ENCODE measurements at places on chromosomes 12 and 14. TPM values are rescaled to one million over a fixed set of nuclear protein-coding genes. Genes with fewer than 3 reads are reported as not detected.

DNA sequence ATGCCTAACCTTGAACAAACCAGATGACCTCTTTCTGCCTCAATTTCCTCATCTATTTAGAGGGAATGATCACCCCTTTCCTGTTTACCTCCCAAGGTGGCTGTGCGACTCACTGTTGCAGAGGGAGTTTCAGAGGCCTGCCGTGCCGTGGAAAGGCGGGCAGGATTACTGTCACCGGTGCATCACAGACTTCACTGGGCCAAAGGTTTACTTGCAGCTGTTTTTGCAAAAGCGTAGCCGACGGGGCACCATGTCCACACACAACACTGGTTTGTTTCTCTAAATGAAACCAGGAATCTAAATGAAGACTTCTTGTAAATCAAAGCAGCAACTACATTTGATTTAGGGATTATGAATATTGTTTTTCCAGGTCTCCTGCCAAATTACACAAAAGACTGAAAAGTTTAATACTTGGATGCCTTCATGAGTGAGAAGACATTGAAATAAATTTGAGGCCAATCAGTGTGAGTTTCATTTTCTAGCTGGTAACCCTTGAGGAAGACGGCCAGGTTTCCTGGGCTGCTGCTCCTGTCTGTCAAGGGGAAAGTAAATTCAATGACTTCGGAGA lies 696.1 kb upstream of the TMEM132C start:
- DNase-seq, result no peak

GRCh38 chr12:72277415-72277814 lies 5.2 kb downstream of the TRHDE start:
- no peak for DNase-seq

GRCh38 chr12:132640936-132641335 lies 22.4 kb downstream of the P2RX2 start:
- DNase-seq, result no peak

The NTS gene
- 0.80 TPM for polyA plus RNA-seq

The ERBB3 gene
- polyA plus RNA-seq, result 5.0 TPM

GRCh38 chr12:55112378-55112875 lies 13.8 kb upstream of the OR9K2 start:
- DNase-seq, result no peak

DNA sequence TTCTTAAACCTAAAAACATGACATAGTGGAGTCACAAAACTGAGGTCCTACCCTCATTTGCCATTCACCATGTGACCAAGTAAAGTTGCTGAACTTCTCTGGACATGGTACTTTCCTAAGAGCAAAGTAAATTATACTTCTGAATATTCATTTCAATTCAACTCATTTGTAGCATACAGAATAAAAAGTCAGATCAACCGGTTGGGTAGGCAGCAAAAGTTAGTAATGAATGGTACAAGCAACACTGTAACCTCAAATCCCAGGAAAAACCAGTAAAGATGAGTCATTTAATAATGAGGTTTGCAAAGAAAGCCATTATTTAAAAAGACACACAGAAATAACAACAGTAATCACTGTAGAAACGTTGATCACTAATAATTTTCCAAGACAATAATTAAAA lies 8.7 kb downstream of the POLE2 start:
- no peak for DNase-seq

The KCNJ8 gene
- 15.2 TPM for polyA plus RNA-seq

- DNase-seq, result no peak
These were observed 1.5 kb upstream of the CCDC63 start for GRCh38 chr12:110845339-110845682.

- no peak for DNase-seq
These were observed 17.3 kb upstream of the CCDC196 start for GRCh38 chr14:66468778-66469367.

The CATSPERB gene
- 0.23 TPM for polyA plus RNA-seq

DNA sequence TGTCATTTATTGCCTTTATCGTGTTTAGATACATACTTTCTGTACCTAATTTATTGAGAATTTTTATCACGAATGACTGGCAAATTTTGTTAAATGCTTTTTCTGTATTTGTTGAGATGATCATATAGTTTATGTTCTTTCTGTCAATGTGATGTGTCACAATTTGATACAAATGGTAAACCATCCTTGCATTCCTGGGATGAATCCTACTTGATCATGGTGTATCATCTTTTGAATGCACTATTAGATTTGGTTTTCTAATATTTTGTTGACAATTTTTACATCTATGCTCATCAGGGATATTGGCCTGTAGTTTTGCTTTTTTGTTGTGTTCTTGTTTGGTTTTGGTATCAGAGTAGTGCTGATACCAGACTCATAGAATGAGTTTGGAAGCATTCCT lies 185.1 kb downstream of the NUBPL start:
- no peak for DNase-seq

GRCh38 chr12:71306808-71307207 lies 132.8 kb upstream of the LGR5 start:
- DNase-seq, result no peak

- DNase-seq, result no peak
These were observed 12.4 kb upstream of the SNAPC1 start for GRCh38 chr14:61749867-61750266.

DNA sequence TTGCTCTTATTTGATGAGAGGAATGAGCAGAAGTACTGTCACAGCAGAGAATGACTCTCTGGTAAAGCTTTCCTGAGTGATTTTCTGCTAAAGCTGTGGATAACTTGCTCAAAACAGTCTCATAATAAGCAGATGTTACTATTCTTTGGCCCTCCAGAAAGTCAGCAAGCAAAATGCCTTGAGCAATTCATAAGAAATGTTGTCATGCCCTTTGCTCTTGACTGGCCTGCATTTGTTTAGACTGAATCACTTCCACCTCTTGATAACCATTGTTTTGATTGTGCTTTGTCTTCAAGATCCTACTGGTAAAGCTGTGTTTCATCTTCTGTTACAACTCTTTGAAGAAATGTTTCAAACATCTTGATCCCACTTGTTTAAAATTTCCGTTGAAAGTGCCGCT lies 457.9 kb upstream of the FOXG1 start:
- no peak for DNase-seq

The AICDA gene
- not detected for polyA plus RNA-seq

The POTEM gene
- polyA plus RNA-seq, result not detected

DNA sequence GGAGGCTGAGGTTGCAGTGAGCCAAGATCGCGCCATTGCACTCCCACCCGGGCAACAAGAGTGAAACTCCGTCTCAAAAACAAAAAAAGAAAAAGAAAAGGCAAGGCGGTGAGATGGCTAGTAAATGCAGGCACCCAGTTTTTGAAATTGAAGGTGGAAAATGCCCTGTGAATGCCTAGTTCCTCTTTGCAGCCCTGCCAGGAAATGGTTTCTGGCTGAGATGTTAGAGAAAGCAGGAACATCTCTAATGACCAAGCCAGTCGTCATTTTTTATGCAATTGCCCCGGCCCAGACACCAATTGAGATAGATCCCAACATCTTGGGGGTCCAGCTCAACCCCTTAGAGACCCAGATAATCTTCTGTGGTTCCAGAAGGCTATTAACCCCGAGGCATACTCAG lies 17.0 kb downstream of the SLC8A3 start:
- no peak for DNase-seq

The MDGA2 gene
- polyA plus RNA-seq, result 0.12 TPM

The PPP1R36 gene
- polyA plus RNA-seq, result 0.24 TPM

- DNase-seq, result peak; percentile 55
These were observed 116.6 kb downstream of the SLC25A47 start for GRCh38 chr14:100439781-100440180.

The MIP gene
- not detected for polyA plus RNA-seq

DNA sequence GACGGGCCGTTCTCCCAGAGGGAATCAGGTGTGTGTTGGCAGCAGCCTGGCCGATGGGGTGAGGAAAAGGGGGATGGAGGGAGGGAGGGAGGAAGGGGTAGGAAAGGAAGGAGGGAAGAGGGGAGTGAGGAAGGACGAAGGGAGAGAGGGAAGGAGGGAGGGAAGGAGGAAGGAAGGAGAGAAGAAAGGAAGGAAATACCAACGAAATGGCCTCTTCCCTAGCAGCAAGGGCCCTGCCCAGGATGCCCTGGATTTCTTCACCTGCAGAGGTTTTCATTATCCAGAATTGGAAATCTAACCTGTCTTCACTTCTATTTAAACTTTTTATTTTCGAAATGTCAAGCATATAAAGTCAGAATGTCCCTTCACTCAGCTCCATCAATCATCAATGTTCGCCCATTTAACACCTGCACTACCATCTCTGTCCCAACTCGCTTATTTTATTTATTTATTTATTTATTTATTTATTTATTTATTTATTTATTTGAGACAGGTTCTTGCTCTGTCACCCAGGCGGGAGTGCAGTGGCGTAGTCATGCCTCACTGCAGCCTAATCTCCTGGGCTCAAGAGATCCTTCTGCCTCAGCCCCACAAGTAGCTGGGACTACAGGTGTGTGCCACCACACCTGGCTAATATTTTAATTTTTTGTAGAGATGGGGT lies 70.7 kb downstream of the ACACB start:
- no peak for DNase-seq

DNA sequence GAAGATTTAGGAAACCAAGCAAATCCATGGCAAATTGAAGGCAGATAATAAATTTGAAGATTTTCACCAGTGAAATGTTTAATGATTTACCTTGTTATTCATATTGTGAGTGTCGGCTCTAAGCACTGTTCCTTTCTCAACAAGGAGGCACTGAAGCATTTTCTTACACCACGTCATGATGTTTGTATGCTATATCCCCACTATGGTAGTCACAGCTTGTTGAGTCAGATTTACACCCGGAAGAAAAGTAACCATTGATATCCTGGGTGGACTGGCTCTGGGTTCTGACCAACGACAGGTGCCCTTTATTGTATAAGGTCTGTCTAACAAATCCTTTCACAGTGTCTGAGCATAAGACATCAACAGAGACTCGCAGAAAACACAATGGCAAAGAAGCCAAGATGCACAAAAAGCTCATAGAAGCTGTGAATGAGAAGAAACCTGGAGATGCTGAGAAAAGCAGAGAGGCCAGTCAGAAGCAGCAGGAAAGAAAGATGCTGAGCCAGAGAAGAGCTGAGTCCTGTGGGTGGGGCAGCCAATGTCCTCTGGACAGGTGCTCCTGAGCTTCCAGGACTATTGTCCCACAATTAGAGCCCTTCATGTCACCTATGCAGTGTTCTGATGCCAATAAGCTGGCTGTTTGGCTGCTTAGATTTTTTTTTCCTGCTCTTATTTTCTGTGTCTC lies 49.7 kb upstream of the ARHGAP5 start:
- no peak for DNase-seq

DNA sequence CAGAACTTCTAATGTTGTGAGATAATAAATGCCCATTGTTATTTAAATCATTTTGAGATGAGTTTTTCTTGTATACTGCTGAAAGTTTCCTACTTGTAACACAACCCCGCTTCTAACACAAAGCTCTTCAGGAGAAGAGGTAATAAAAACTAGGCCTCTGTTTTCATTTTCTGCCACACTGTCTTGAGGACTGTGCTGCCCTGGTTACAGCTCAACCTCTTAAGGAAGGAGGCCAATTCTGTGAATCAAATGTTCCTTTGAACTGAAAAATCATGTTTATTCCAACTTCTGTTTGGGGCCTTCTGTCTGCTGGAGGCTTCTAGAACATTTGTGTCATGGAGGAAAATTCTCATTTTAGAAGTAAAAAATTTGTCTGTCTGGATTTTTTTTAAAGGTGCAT lies 100.3 kb downstream of the LRIG3 start:
- DNase-seq, result no peak

The BEST3 gene
- polyA plus RNA-seq, result 0.10 TPM

- no peak for DNase-seq
These were observed 237.8 kb downstream of the CACNA1C start for GRCh38 chr12:2290516-2291065.

GRCh38 chr12:84912198-84913128 lies at the start of gene SLC6A15:
SLC6A15 (minus strand) TSS chr12:84912799; CDS start chr12:84892120, 20,679 bp downstream.
- DNase-seq, result peak; percentile 25

DNA sequence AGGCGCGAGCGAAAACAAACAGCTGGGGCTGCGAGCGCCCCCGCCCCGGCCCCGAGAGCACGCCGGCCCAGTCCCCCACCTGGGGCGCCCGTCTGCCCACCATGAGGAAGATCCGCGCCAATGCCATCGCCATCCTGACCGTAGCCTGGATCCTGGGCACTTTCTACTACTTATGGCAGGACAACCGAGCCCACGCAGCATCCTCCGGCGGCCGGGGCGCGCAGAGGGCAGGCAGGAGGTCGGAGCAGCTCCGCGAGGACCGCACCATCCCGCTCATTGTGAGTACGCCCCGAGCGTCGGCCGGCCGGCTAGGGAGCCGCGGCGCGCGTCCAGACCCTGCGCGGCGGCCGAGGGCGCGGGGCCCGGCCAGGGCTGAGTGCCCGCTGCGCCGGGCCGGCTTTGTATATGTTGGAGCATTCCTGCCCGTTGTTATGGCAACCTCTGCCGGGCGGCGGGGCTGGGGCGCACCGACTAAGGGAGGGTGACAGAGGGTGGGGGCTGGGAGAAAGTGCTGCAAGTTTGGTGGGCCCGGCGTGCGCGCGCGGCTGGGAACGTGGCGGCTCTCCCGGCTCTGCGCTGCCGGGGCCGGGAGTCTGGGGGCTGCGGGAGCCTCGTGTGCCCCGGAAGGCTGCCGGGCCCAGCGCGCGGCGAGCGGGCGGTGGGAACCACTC lies 367 bp downstream of the GALNT16 start:
- DNase-seq, result no peak

GRCh38 chr14:57687416-57687815 lies 178.5 kb downstream of the SLC35F4 start:
- no peak for DNase-seq

Measured in ovary (tissue), 10 donors.